Hepatocyte (in vitro differentiated cells): ENCODE measurements at places on chromosomes 16 and 17. TPM values are rescaled to one million over a fixed set of nuclear protein-coding genes. Genes with fewer than 3 reads are reported as not detected.

- no peak for DNase-seq
Observed at GRCh38 chr17:79395066-79395465, 215.8 kb downstream of the RBFOX3 start.

GRCh38 chr16:87032554-87032953 lies 284.6 kb downstream of the C16orf95 start:
- DNase-seq: no peak

DNA sequence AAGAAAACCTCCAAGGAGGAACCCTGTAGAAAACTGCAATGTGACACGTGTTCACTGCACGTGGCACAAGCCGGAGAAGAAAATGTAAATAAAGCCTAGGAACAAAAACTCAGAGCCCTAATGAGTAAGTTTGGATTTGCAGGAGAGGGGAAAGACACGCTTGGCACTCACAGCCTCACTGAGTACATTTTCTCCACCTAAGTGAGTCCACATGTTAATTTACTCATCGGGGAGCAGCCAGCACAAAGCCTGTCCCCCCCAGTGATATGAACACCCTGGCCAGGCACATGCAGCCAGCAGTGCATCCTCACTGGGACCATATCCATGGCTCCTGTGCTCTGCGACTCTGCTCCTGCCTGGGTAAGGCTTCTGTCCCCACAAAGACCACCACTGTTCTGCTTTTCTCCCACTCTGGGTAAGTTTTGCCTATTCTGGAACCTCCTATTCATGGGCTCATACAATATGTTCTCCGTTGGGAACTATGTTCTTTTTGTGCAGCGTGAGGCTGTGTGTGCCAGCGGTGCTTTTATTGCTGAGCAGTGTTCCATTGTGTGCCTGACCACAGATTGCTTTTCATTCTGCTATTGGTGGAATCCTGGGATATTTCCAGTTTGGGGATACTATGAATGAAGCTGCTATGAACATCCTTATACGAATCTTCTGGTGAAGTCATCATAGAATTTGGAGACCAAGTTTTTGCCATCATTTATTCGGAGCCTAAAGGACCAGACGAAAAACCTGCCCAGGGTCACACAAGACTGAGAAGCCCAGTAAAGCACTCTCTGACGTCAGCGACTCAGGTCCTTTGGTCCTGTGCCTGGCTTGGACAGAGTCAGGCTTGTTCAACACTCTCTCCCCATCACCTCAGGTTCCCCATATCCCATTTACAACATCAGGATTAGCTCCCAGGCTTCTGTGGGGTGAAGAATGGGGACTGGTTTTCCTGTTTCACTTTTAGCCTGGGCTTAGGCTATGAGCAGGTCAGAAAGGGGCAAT lies 53.3 kb downstream of the RNF112 start:
- no peak for DNase-seq

GRCh38 chr16:4869147-4869805 lies 22.0 kb downstream of the UBN1 start:
- peak; percentile 56 for DNase-seq

GRCh38 chr17:66542129-66542966 lies 239.9 kb downstream of the PRKCA start:
- no peak for DNase-seq

- DNase-seq: peak; percentile 89
Observed at GRCh38 chr17:55285340-55286301, 20.9 kb downstream of the HLF start.

DNA sequence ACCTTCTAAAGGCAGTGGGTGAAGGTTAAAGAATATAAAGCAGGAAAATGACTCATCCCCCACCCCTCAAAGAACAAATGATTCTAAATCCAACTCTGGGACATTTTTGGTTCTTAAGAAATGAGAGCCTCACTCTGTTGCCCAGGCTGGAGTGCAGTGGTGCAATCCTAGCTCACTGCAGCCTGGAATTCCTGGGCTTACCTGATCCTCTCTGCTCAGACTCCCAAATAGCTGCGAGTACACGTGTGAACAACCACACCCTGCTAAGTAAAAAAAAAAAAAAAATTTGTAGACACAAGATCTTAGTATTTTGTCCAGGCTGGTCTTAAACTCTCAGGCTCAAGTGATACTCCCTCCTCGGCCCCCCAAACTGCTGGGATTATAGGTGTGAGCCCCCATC lies 298.8 kb upstream of the MAF start:
- no peak for DNase-seq

DNA sequence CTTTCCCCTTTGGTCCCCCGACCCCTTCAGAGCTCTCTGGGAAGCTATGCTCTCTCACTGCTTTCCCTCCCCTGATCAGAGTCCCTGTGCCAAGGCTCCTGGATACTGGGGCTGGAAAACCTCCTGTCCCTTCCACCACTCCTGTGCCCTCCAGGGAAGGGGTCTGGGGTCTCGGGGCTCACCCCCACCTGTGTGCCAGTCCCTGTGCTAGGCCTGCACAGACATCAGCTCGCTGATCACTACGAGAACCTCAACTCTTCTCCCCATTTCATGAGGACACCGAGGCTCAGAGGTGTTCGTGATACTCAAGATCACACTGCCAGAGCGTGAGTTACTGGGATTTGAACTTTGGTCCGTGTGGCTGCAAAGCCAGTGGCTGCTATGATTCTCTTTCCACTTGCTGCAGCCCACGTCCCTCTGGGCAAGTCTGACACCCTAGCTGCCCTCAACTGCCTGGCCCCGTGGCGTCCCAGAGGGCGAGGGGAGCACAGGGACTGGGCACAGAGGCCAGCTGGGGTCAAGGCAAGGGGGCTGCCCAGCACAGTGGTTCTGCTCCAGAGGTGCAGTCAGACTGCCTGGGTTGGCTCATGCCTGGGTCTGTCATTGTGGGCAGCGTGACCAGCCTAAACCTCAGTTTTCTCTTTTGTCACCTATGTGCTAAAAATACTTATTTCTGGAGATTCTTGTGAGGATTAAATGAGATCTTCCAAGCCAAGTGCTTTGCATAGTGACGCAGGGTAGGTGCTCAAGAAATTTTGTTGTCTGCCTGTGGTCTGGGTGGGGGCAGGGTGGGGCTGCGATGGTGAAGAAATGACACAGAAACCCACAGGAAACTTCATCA lies 43.8 kb upstream of the TOB1 start:
- DNase-seq: no peak

The RNF227 gene
- polyA plus RNA-seq: 2.5 and 4.8 TPM in 2 replicates

The HOXB13 gene
- 0.28 and 0.40 TPM in 2 replicates for polyA plus RNA-seq

The ATP2A1 gene
- 0.49 and 2.3 TPM in 2 replicates for polyA plus RNA-seq

The CTRB1 gene
- 0.21 and 0.26 TPM in 2 replicates for polyA plus RNA-seq
